ENCODE measurements at places on chromosomes 11 and 22.

GRCh38 chr22:38426628-38427027 lies 28.4 kb downstream of the KCNJ4 start:
- DNase-seq, result no peak

GRCh38 chr11:107249054-107249453 lies 208.6 kb downstream of the CWF19L2 start:
- no peak for DNase-seq

GRCh38 chr11:69700278-69701140 lies 3.3 kb downstream of the FGF19 start:
- DNase-seq, result no peak

GRCh38 chr22:27676545-27677213 lies 124.9 kb downstream of the MN1 start:
- no peak for DNase-seq

DNA sequence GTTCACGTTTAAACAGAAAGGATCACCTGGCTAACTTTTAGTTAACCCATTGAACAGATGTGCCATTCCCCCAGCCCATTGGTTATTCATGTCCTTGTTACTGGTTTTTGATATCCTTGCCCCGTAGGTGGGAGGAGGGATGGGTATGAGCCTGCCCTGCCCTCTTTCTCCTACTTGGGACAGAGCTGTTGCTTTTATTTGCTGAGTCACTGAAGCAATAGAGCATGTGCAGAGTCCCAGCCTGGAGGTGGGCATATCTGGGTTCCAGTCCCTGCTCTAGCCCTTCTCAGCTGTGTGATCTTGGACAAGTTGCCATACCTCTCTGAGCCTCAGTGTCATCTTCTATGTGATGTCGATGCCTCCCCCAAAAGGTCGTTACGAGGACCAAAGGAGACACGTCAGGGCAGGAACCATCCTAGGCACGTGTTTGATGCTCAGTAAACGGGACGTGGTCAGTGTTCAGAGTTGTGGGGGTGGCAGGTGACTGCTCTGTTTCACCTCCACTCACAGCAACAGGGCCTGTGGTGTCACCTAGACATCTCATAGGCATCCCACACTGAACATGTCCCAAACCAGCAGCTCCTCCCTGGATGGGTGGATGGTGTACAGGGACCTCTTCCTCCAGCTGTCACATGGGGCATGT lies 61.0 kb downstream of the BMAL1 start:
- peak; percentile 80 for DNase-seq

DNA sequence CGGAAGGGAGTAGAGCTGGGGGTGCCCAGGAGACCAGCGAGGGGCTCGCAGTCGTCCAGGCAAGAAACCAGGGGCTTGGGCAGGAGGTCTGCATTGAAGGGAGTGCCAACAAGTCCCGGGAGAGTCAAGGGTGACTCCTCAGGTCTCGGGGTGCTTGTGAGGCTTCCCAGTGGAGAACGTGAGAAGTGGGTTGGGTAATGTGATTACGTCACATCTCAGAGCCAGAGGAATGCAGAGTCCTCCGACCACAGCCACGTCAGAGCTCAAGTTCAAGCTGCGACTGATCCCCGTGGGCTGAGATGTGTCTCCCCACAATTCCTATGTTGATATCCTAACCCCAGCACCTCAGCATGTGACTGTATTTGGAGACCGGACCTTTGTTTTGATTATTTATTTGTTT lies 89.7 kb upstream of the SHANK2 start:
- DNase-seq, result no peak

- no peak for DNase-seq
These were observed 2.1 kb upstream of the AHNAK start for GRCh38 chr11:62548545-62549335.

DNA sequence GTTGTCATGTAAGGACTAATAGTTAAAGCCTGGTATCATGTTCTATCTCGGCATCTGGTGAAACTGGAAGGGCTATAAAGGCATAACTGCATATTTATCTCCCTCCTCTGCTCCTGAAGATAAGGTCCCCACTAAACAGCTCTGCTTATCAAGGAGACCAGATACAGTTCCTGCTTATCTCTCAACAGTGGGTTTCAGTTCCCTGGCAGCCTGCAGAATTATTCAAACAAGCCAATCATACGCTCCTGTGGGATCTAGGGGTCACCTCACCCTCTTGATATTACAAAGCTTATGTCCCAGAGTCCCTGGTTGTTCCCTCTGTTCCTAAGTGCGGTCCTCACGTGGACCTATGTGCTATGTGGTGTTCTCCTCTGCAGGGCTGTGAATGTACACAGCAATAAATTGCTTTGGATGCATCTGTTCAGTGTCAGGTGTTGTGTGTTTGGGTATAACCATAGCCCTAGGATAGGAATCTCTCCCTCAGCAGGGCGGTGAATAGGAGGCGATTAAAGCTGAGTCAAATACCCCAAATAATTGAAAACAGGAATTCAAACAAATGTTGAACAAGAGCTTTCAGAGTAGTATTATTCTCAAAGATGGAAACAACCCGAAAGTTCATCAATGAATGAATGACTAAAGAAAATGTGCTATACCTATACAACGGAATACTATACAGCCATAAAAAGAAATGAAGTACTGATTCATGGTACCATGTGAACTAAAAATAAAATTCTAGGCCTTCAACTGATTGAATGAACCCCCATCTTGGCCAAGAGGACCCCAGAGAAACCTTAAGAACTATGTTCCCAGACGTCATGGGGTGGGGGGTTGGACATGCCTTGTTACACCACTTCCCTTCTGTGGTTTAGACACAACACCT lies 3.1 kb upstream of the OOSP4A start:
- DNase-seq, result no peak
